ENCODE measurements at places on chromosomes 7 and 10.
A peak's percentile ranks its signal among the peaks of the same experiment; 100 is the strongest.

DNA sequence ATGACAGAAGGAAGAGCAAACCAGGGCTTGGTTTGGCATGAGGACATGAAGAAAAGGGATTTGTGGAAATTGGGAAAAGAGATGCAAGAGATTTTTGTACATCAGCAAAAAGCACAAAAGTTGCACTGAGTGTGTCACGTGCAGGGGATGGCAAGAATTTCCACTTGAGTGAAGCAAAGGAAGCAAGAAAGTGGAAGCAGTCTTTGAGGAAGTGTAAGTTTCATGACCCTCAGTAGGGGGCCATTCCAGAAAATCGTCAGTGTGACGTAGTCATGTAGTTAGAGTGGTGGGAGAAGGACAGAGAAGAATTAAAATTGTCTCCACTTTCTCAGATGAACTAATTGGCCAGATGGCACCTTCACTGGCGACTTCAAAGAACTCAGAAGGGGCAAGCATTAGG lies 123.3 kb upstream of the FZD1 start:
- no peak overlapping the region for H3K27ac ChIP-seq
- peaks cover 2% of the 10 kb centered on the region for H3K27me3 ChIP-seq
- no peak overlapping the region for H3K4me3 ChIP-seq
- no peak for DNase-seq
- H3K4me1 ChIP-seq: peaks cover 6% of the 10 kb centered on the region

GRCh38 chr10:83582407-83583095 lies 556.8 kb upstream of the GHITM start:
- no peak for DNase-seq
- H3K36me3 ChIP-seq: no peaks in the 10 kb centered on the region
- no peaks in the 10 kb centered on the region for H3K27me3 ChIP-seq
- no peak overlapping the region for H3K4me3 ChIP-seq
- no peaks in the 10 kb centered on the region for H3K4me1 ChIP-seq

- H3K36me3 ChIP-seq: peaks cover 32% of the 10 kb centered on the region
- no peaks in the 10 kb centered on the region for H3K4me1 ChIP-seq
- DNase-seq: no peak
- H3K27ac ChIP-seq: no peak overlapping the region
- peaks cover 20% of the 10 kb centered on the region for H3K27me3 ChIP-seq
Observed at GRCh38 chr10:130748409-130749057, 563.0 kb downstream of the TCERG1L start.

GRCh38 chr7:74527842-74528241 lies 74.1 kb downstream of the GTF2IRD1 start:
- peaks cover 6% of the 10 kb centered on the region for H3K27me3 ChIP-seq
- no peaks in the 10 kb centered on the region for H3K4me1 ChIP-seq
- H3K36me3 ChIP-seq: peaks cover 7% of the 10 kb centered on the region
- H3K27ac ChIP-seq: no peak overlapping the region
- H3K4me3 ChIP-seq: peak overlapping the region; percentile 37

DNA sequence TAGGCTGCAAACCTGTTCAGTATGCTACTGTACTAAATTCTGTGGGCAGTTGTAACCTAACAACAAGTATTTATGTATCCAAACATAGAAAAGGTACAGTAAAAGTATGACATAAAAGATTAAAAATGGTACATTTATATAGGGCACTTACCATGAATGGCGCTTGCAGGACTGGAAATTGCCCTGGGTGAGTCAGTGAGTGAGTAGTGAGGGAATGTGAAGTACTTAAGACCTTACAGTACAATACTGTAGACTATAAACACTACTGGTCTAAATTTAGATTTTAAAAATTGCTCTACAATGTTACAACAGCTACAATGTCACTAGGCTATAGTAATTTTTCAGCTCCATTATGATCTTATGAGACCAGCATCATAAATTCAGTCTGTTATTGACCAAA lies 146.0 kb upstream of the GNAI1 start:
- no peak for DNase-seq
- H3K27ac ChIP-seq: no peak overlapping the region
- no peaks in the 10 kb centered on the region for H3K4me1 ChIP-seq
- no peaks in the 10 kb centered on the region for H3K36me3 ChIP-seq

DNA sequence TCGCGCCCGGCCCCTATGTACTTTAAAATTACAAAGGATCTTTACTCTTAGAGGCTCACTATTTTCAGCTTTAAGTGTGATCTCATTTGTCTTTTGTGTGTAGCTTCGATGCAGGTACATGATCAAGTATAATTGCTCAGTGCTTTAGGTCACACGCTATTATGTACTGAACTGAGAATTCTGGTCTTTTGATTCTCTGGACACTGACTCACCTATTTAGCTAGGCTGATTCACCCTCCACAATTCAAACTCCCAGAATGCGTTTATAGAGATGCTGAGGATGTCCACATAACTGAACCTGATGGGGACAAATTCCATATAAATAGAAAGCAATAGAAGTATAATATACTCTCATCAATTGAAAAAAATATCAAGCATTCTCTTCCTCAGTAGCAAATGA lies 57.8 kb downstream of the PRKCQ start:
- no peaks in the 10 kb centered on the region for H3K27me3 ChIP-seq
- no peak overlapping the region for H3K27ac ChIP-seq
- H3K36me3 ChIP-seq: peaks cover 5% of the 10 kb centered on the region
- no peak for DNase-seq
- H3K4me1 ChIP-seq: peaks cover 12% of the 10 kb centered on the region
- H3K4me3 ChIP-seq: no peak overlapping the region

DNA sequence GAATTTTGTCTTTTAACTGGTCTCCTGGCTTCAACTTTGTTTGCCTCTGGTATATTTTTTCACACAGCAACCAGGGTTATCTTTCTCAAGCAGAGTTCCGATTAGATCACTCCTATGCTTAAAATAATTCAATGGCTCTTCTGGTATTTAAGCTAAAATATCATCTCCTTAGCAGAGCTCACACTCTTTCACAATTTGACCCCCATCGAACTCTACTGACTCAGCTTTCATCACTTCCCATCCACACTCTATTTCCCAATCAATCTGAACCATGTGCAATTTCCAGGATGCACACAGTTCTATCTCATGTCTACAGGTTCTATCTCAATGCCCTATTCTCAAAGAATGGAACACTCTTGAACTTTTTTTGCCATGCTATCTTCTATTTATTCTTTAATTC lies 809.5 kb downstream of the GRID1 start:
- DNase-seq: no peak
- no peaks in the 10 kb centered on the region for H3K36me3 ChIP-seq
- peaks cover 1% of the 10 kb centered on the region for H3K27me3 ChIP-seq
- H3K27ac ChIP-seq: no peak overlapping the region
- no peaks in the 10 kb centered on the region for H3K4me1 ChIP-seq

DNA sequence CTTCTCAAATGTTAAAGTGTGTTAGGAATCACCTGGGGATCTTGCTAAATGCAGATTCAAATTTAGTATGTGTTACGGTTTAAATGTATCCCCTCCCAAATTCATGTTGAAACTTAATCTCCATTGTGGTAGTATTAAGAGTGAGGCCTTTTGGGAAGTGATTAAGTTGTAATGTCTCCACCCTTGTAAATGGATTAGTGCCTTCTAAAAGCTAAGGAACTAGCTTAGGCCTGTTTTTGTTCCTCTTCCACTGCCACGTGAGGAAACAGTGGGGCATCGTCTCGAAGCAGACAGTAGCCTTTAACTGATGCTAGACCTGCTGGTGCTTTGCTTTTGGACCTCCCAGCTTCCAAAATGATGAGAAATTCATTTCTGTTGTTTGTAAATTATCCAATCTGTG lies 52.3 kb upstream of the SEMA3D start:
- H3K4me3 ChIP-seq: no peak overlapping the region
- peaks cover 2% of the 10 kb centered on the region for H3K4me1 ChIP-seq
- DNase-seq: no peak
- no peaks in the 10 kb centered on the region for H3K27me3 ChIP-seq

DNA sequence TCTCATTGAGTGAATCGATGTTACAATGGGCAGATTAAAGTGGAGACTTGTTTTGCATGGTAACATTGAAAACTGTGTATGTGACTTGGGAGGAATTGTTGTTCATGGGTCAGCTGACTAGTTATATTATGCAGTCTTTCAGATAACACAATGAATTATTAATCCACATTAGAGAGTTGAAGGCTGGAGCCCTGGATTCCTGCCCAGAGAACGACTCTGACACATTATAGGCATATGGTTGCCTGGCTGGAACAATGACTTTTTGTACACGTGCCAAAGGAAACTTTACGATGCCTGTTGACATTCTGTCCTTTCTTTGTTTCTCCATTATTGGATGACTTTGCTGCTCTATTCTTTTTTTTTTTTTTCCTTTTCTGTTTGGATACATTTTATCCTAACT lies 52.3 kb upstream of the TMEM229A start:
- peaks cover 6% of the 10 kb centered on the region for H3K36me3 ChIP-seq
- H3K4me1 ChIP-seq: peaks cover 19% of the 10 kb centered on the region
- no peak for DNase-seq
- H3K27ac ChIP-seq: no peak overlapping the region
- H3K4me3 ChIP-seq: no peak overlapping the region

- H3K4me3 ChIP-seq: no peak overlapping the region
- H3K27me3 ChIP-seq: peaks cover 3% of the 10 kb centered on the region
- no peaks in the 10 kb centered on the region for H3K36me3 ChIP-seq
Observed at GRCh38 chr7:112422842-112423496, 27.3 kb upstream of the IFRD1 start.

GRCh38 chr10:119352807-119353206 lies 145.4 kb downstream of the GRK5 start:
- no peak for DNase-seq
- H3K36me3 ChIP-seq: peaks cover 60% of the 10 kb centered on the region
- H3K27ac ChIP-seq: no peak overlapping the region
- peaks cover 21% of the 10 kb centered on the region for H3K4me1 ChIP-seq
- H3K27me3 ChIP-seq: peaks cover 15% of the 10 kb centered on the region

DNA sequence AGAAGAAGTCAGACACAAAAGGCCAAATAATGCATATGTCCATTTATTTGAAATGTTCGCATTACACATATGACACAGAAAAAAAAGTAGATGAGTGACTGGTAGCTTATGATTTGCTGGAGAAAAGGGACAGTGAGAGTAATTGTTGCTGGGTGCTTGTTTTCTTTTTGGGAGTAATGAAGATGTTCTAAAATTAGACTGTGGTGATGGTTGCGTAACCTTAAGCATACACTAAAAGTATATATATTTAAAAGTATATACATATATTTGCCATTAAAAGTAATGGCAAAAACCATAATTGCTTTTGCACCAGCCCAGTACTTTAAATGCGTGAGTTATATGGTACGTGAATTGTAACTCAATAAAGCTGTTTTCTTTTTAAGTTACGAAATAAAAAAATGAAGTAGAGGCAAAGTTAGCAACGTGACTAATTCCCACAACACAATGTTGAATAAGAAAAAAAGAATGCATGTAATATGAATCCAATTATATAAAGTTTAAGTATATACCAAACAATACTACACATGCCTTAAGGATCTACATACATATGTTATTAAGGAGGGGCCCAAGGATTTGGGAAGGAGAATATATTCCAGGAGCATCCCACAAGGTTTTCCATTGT lies 360.4 kb upstream of the CELF2 start:
- H3K36me3 ChIP-seq: no peaks in the 10 kb centered on the region
- no peak overlapping the region for H3K27ac ChIP-seq
- no peaks in the 10 kb centered on the region for H3K4me1 ChIP-seq
- H3K27me3 ChIP-seq: no peaks in the 10 kb centered on the region
- DNase-seq: no peak
- no peak overlapping the region for H3K4me3 ChIP-seq

DNA sequence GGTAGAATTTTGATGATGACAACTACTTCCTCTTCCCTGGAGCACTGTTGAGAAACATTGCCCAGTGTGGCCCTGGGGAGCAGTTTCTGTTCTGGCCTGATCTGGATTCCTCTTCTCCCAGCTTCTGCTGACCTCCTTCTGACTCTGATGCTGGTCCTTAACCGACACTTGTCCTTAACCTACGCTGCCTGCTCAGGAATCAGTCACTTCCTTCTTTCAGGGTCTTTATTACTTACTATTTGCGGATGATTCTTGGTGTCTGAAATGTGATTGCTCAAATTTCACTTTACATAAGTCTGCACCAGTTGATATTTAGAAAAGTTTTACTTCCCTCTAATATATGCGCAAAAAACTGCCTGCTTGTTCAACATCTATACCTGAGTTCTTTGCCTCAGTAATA lies 164.1 kb downstream of the PTEN start:
- H3K4me1 ChIP-seq: peaks cover 4% of the 10 kb centered on the region
- no peak overlapping the region for H3K4me3 ChIP-seq
- peaks cover 3% of the 10 kb centered on the region for H3K27me3 ChIP-seq
- no peaks in the 10 kb centered on the region for H3K36me3 ChIP-seq
- H3K27ac ChIP-seq: no peak overlapping the region

DNA sequence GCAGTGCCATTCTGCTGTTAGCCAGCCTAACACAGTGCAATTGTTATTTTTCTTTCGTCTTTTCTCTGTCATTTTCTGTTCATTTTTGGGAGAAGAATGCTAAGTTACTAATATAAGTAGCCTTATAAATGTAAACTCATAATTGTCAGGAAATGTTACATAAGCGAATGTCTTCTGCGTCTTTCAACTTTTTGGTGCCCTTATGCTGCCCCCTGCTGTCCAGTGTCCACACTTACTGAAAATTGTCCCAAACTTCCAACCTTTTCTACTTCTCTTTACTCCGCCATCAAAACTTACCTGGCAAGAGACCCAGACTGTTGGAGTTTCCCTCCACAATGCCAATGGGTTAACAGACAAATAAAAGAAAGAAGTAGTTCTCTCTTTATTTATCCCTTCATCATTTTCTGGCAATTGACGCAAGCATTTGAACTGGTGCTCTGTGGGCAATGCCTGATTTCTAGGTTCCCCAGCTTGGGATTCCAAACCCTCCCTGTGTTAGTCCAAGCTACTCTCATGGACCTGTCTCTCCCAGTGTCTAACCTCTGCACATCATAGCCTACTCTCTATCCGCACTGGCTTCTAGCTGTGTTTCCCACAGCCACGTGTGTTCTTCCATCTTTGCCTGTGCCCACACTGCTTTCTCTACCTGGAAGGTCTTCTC lies 21.0 kb upstream of the EPC1 start:
- no peaks in the 10 kb centered on the region for H3K27me3 ChIP-seq
- DNase-seq: peak; percentile 61
- no peaks in the 10 kb centered on the region for H3K36me3 ChIP-seq
- H3K4me1 ChIP-seq: peaks cover 5% of the 10 kb centered on the region
- H3K27ac ChIP-seq: peak overlapping the region; percentile 27

GRCh38 chr10:109743146-109743545 lies 180.2 kb downstream of the XPNPEP1 start:
- no peak overlapping the region for H3K27ac ChIP-seq
- no peaks in the 10 kb centered on the region for H3K36me3 ChIP-seq
- no peaks in the 10 kb centered on the region for H3K4me1 ChIP-seq

DNA sequence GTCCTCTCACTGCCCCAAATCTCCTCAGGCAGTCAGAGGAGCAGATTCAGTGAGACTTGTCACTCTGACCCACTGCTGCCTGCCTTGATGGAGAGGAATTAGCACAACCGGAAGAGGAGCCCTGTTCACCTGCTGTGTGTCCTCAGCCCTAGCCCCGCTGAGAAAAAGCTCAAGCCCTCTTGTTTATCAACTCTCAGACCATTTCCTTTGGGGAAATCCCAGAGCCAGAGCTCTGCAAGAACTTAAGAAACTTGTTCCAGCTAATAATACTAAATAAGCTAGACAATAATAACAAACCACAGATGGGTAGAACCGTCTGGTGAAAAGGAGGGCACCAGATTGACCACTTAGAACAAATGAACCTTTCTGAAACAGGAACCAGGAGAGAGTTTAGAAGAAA lies 37.7 kb upstream of the ITGB1 start:
- H3K27me3 ChIP-seq: peaks cover 3% of the 10 kb centered on the region
- H3K27ac ChIP-seq: peak overlapping the region; percentile 78
- DNase-seq: no peak
- no peak overlapping the region for H3K4me3 ChIP-seq
- H3K36me3 ChIP-seq: no peaks in the 10 kb centered on the region

- H3K36me3 ChIP-seq: peaks cover 21% of the 10 kb centered on the region
- DNase-seq: peak; percentile 53
- H3K27ac ChIP-seq: peak within 1 kb of the TSS; percentile 91
- peak within 1 kb of the TSS; percentile 93 for H3K4me3 ChIP-seq
- peaks cover 12% of the 10 kb centered on the region for H3K27me3 ChIP-seq
Observed at GRCh38 chr7:29989257-29989995, at the start of gene SCRN1. Gene SCRN1 (minus strand): TSS chr7:29989801. CDS start chr7:29969067, 20,734 bp downstream.

Measured in endothelial cell (in vitro differentiated cells).